ENCODE measurements at places on chromosomes 16 and 17.

- DNase-seq = no peak
These were observed 29.4 kb downstream of the C16orf87 start for GRCh38 chr16:46801428-46802049.

- no peak for DNase-seq
These were observed 114.5 kb upstream of the MAF start for GRCh38 chr16:79715061-79715460.

GRCh38 chr17:28750178-28751047 is 6.6 kb downstream of the TRAF4 start:
- peak; percentile 85 for DNase-seq

GRCh38 chr16:75565640-75566039 is 539 bp upstream of the GABARAPL2 start:
- DNase-seq = no peak

DNA sequence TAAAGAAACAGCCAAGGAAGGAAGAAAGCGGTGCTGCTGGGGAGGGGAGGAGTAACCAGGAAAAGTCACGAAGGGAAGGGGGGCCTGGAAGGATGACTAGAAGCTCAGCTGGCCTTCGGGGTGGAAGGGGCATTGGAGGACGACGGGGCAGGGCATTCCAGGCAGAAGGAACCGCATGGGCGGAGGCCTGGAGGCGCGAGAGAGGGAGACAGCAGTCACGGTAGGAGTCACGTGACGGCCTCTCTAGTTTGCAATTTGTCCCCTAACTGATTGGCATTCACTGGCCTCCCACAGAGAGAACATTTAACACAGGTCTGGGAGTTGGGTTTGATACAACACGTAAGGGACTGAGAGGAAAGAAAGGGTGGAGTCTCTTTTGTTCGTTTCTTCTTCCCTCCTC is 63.9 kb downstream of the RTN4RL1 start:
- no peak for DNase-seq

DNA sequence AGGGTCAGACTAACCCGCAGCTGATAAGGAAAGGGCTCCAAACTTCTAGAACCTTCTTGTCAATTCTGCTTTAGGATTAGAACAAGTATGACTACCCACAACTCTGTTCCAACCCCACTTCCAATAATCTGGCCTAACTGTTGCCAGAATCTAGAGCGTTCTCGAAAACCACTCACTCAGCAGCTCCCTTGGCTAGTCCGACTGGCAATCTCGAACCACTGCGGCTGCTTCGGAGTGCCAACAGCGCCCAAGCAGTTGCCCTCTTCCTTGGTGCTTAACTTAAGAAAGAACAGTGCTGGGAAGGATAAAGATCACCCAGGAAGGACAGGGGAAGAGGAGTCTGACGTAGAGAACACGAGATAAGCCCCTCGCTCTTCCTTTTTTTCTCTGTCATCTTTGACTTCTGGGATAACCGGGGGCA is 818 bp downstream of the DNAJC7 start:
- no peak for DNase-seq

DNA sequence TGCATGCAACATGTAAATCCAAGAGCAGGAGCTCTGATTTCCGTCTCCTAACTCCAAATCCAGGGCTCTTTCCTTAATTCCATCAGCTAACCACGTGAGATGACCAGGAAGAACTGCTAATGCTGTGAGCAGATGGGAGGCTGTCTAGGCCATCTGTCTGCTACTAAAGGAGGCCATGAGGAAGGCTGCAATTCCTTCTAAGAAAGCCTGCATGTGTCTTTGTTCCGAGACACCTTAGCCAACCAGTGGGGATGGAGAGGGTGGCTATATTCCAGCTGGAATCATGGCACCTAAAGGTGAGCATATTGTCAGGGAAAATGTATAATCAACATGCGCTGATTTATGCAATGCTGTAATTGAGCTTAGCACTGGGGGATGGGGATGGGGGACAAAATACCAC is 267.2 kb upstream of the CDH5 start:
- no peak for DNase-seq

Measured in naive thymus-derived CD8-positive, alpha-beta T cell (primary cell).